ENCODE measurements at places on chromosomes 2 and 18. TPM values are rescaled to one million over a fixed set of nuclear protein-coding genes. Genes with fewer than 3 reads are reported as not detected.

- DNase-seq = no peak
Observed at GRCh38 chr2:10634495-10634894, 55.3 kb downstream of the NOL10 start.

The FZD7 gene
- 17.4 TPM for total RNA-seq

DNA sequence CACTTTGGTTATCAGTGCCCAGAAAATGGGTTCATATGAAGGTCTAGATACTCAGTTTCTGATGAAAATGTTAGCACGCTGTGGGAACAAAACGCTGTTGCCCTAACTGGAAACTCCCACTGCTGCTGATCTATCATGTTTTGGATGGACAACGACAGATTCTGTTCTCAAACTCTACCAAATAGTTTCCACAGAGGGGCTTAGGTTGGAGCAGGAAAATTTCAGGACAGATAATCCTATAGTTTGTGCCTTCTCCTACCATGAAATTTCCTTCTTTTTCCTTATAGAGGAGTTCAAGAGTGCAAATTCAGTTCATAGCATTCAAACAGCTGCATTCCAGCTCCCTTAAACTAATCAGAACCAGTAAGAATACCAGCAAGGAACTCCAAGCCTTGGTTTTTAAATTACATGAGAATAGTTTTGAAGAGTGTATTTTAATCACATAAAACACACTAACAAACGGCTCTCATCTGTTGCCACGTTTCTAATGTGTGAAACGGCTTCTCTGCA lies 58.7 kb upstream of the RALBP1 start:
- DNase-seq = no peak

The CNRIP1 gene
- total RNA-seq = not detected

- DNase-seq = no peak
Observed at GRCh38 chr2:219983836-219984235, 356.4 kb downstream of the SLC4A3 start.

DNA sequence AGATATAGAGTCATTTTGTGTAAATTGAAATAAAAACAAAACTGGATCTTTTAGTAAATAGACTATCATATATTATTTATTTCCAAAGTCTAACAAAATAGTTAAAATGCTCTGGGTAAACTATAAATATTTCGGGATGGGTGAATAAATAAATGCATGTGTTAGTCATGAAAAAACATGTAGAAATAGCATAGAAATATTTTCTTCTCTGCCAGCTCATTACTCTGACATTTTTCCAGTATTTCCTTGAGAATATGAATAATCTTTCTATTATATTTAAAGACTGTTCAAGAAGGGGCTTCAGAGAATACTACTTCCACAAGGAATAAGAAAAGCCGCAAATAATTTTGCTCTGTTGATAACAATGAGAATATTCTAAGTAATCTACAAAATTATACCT lies 880.4 kb downstream of the TRIB2 start:
- DNase-seq = no peak

The NEU2 gene
- total RNA-seq = not detected

- peak; percentile 48 for DNase-seq
Observed at GRCh38 chr18:10213526-10213925, 240.9 kb upstream of the APCDD1 start.

The FAM210A gene
- 27.5 TPM for total RNA-seq

The LYPD6B gene
- 3.1 TPM for total RNA-seq

DNA sequence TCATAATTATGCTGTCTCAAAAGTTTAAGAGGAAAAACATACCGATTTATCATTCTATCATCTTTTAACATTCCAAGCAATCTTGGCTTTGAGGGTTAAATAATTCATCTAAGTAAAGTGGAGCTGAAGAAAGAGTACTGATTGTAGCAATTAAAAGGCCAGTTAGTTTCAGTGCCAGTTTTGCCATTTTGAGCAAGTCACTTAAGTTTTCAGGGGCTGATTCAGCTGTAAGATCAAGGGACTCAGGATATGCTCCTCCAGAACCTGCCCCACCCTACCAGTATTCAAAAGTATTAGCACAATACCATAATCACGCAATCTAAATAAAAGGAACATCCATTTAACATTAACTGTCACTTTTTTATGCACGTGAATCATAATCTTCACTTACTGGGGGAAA lies 1.9 kb downstream of the SS18 start:
- no peak for DNase-seq

DNA sequence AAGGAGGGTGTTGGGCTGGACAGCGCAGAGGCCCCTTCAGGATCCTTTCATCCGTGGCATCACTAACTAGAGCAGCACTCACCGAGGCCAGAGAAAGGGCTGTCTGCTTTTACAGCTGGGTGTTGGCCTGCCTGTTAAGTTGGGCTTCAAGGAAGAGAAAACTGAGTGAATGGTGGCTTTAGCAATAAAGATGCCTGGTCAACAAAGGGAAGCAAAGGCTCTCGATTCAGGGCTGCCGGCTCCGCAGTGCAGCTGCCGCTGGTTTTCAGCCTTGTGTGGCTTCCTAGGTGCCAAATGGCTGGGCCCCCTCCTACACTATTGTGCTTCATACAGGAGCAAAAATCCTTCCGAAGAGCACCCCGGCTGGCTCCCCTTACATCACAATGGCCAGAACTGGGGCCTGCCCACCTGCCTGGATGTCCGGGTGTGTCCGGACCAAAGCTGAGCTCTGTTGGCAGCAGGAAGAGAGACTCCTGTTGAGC lies 61.0 kb upstream of the GPR45 start:
- no peak for DNase-seq

GRCh38 chr2:20649976-20650375 lies 922 bp downstream of the HS1BP3 start:
- DNase-seq = no peak

All from HT-29 (cell line).